Frontal cortex (tissue), 4 donors: ENCODE measurements at places on chromosomes 11 and 22. TPM values are rescaled to one million over a fixed set of nuclear protein-coding genes. Genes with fewer than 3 reads are reported as not detected.

- no peak for DNase-seq
These were observed 88.9 kb downstream of the RRM1 start for GRCh38 chr11:4183410-4184057.

Gene SYT13
- total RNA-seq = 191 TPM

GRCh38 chr22:39173050-39173706 lies 20.7 kb upstream of the CBX7 start:
- DNase-seq = no peak

DNA sequence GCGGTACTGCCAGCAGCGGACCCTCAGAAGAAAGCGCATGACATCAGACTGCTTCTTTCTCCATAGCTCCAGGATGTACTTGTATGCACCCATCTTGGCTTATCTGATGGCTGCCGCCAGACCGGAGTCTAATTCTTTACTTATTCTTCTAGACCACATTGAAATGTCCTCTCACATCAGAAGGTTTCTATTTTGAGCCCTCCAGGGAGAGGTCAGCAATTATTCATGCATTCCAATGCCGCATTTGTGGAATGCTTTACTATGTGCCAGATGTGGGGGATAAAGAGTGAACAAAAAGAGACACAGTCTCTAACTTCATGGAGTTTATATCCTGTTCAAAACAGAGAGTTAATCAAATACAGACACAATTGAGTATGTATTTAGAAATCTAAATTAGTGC lies 230.1 kb downstream of the MIAT start:
- DNase-seq = no peak

Gene SCGB1A1
- total RNA-seq = not detected

Gene ESAM
- total RNA-seq = 3.7 TPM

DNA sequence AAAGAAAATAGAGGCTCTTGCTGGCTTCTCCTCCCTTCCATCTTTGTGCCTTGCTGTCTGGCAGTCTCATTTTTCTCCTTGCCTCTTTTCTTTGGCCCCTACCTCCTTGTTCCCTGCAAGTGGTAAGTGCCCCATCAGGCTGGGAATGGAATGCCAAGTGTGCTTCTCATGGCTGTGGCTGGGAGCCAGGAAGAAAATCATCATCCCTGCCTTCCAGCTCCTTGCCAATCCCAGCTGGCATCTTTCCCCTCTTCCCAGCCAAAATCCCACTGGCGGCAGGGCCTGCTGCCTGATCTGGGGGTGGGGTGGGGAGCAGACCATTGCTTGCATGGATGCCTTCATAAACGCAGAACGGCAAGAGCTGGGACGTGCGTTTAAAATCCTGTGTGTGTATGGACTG lies 27.0 kb upstream of the SLC25A18 start:
- DNase-seq = peak; percentile 37

Gene TP53I11
- total RNA-seq = 20.4 TPM

Gene SLC6A5
- not detected for total RNA-seq

GRCh38 chr22:39478441-39478850 lies 21.6 kb downstream of the MGAT3 start:
- no peak for DNase-seq
